NCI-H524 (cell line): ENCODE measurements at places on chromosomes 3 and 15.
A peak's percentile ranks its signal among the peaks of the same experiment; 100 is the strongest.

GRCh38 chr3:183922421-183922820 is 37.7 kb upstream of the PARL start:
- DNase-seq, result no peak

DNA sequence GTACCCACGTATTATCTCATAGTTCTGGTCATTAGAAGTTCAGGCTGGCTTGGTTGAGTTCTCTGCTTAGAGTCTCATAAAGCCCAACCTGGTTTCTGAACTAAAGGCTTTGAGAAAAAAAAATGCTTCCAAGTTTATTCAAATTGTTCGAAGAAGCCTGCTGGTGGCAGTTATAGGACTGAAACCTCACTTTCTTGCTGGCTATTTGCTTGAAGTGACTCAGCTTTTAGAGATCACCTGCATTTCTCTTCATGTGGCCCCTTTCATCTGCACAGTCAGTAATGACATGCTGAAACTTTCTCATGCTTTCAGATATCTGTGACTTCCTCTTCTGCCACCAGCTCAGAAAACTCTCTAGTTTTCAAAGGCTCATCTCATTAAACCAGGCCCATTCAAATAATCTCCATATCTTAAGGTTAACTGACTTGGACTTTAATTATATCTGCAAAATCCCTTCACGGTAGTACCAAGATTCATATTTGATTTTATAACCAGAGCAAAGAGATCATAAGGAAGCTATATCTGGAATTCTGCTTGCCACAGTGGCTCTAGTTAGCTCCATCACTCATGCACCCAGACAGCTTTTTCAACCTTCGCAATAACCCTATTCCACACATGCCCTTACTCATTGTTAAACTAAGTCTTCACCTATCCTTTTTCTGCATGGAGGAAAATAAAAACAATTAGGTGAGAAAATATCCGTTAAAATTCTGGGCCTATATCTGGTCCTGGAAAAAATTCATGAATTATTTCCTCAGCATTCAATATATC is 433.8 kb upstream of the CBLB start:
- no peak for DNase-seq

DNA sequence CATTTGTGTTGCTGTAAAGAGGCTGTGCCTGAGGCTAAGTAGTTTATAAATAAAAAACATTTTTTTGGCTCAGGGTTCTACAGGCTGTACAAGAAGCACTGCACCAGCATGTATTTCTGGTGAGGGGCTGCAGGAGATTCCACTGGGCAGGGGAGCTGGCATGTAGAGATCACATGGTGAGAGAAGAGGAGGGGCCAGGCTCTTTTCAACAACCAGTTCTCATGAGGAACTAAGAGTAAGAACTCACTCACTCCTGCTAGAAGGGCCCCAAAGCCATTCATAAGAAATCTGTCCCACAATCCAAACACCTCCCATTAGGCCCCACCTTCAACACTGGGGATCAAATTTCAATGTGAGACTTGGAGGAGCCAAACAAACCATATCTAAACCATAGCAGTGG is 214.9 kb upstream of the LMCD1 start:
- DNase-seq, result no peak

DNA sequence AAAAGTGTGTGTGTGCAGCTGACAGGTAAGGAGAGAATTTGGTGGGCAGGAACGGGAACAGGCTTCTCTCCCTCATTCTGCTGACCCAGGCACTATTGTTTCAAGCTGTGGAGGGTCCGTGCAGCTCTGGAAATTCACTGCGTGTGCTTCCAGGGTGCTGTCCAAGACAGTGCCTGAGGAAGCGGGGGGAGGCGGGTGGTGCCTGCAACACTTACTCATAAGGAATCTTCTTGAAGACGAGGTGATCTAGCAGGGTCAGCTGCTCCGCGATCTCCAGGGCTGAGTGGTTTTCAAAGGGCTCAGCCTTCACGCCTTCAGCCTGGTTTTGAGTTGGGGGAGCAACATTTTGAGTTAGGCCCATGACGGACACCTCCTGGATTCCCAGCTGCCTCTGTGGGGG is 46.6 kb upstream of the CTSH start:
- DNase-seq, result no peak

DNA sequence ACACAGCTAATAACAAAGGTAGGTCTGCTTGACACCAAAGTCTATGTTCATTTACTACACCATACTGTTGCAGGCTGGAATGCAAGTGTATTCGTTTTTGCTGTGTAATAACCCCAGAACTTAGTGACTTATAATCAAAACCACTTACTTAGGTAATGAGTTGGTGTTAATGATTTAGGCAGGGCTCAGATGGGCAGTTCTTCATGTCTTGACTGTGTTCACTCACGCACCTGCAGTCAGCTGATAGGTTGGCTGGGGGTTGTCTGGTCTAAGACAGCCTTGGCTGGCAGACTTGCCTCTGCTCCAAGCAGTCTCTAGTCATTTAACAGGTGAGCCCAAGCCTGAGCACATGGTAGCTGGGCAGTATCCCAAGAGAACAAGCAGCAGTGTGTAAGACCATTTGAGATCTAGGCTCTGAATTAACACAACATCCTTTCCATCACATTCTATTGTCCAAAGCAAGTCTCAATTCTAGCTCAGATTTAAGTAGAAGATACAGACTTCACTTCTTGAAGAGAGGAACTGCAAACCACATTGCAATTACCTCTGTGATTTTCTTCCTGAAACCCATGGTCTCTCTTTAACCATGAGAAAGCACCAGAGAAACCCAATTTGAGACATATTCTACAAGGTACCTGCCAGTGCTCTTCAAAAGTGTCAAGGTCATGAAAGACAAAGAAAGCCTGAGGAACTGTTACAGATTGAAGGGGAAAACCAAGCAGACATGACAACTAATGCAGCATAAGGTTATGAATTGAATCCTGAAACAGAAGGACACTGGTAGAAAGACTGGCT is 13.3 kb upstream of the DCLK3 start:
- no peak for DNase-seq

DNA sequence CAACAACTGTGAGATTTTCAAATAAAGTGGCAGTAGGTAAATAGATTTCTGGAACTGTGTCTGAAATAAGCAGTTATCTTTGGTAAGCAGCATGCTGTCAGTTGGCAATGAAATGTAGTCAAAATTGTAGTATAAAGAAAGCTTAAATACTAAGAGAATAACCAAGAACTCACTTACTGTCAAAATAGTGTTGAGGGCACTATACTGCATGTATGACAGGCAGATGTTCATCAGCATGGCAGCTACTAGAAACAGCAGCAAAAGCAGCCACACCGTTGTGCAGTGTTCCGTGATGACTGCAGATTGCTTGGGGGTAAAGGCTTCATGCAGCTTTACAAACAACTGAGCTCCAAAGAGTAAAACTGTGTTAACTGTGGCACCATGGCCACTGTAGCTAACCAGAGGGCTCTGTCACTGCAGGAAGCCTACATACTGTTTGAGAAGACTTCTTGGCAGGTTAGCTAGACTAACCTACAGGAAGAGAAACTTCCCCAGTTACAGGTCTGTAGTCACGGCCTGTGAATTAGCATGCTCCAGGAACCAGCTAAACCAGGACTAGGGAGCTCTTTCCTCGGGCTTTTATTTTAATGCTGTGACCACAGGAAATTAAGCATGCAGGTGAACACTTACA is 459.7 kb downstream of the TBL1XR1 start:
- no peak for DNase-seq

- DNase-seq, result no peak
Observed at GRCh38 chr3:85652360-85652759, 693.6 kb downstream of the CADM2 start.

GRCh38 chr15:72342385-72342784 is 22.4 kb upstream of the CELF6 start:
- peak; percentile 48 for DNase-seq

DNA sequence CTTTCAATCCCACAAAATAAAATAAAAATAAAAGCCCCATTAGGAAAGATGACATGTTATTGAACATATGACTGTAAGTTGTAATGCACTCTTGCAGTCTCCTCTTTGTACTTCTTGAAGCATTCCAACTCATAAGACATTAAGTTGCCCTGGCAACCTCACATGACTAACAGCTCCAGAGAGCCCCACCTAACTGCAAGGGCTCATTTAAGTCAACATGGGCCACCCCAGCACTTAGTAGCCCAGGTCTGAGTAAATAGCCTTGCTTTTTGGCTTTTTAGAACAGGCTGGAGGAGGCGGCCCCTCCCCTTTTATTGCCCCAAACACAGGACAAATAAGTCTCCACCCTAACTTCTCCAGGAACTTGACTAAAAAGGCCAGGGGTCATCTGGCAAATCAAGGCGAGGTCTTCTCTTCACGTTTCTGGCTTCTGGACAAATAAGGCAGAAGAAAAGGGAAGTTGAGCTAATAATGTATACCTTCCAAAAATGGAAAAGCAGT is 135.1 kb downstream of the TMCO5A start:
- peak; percentile 19 for DNase-seq

- peak; percentile 79 for DNase-seq
Observed at GRCh38 chr15:78061963-78062427, 15.5 kb downstream of the TBC1D2B start.

DNA sequence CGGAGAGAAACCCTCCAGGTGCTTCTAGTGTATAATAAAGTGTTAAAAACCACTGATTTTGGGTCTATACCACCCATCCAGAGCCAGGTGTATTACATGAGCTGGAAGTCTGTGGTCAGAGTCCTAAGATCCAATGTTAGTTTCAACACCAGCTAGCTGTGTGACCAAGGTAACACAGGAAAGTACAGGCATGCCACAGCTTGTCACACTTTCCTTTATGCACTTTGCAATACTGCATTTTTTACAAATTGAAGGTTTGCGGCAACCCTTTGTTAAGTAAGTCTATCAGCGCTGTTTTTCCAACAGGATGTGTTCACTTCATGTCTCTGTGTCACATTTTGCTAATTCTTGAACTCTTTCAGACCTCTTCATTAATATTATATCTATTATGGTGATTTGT is 201.3 kb upstream of the PRICKLE2 start:
- DNase-seq, result no peak

GRCh38 chr15:25582886-25583285 is 144.1 kb upstream of the UBE3A start:
- DNase-seq, result no peak

GRCh38 chr3:50274371-50275104 is 4.3 kb upstream of the LSMEM2 start:
- DNase-seq, result peak; percentile 33

GRCh38 chr3:59978979-59979378 is 929.2 kb upstream of the CFAP20DC start:
- no peak for DNase-seq

- no peak for DNase-seq
Observed at GRCh38 chr3:18558507-18558906, 133.4 kb upstream of the SATB1 start.

- DNase-seq, result no peak
Observed at GRCh38 chr15:38684440-38685010, 119.9 kb upstream of the RASGRP1 start.

GRCh38 chr3:111700054-111700453 is 104.9 kb upstream of the ZBED2 start:
- no peak for DNase-seq
